ENCODE measurements at places on chromosomes 11 and 22. TPM values are rescaled to one million over a fixed set of nuclear protein-coding genes. Genes with fewer than 3 reads are reported as not detected.

- no peak overlapping the region for H3K4me3 ChIP-seq
- no peaks in the 10 kb centered on the region for H3K27me3 ChIP-seq
- no peaks in the 10 kb centered on the region for H3K36me3 ChIP-seq
- H3K4me1 ChIP-seq: no peaks in the 10 kb centered on the region
Observed at GRCh38 chr11:44519989-44520737, 45.3 kb upstream of the CD82 start.

DNA sequence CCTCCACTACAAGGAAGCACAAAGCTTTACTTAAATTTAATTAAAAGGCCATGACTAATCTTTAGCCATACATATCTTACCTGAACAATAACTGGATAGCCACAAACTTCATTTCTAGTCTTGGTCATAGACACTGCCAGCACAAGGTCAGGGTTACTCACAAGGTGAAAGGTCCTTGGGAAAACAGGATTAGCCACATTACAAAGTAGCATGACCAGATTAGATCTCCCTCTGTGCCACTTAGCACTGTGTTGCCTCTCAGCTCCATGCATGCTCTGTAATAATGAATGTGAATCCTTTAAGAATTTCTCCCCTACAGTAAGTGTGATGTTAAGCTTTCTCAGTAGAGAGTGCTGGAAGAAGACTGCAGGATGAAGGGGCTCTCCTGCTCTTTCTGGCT, 325.1 kb upstream of the MPPED2 start:
- no peak overlapping the region for H3K27ac ChIP-seq
- DNase-seq: no peak
- H3K4me3 ChIP-seq: no peak overlapping the region

Gene AGBL2
- 2.1 TPM for polyA plus RNA-seq

- H3K27ac ChIP-seq: no peak overlapping the region
- H3K36me3 ChIP-seq: no peaks in the 10 kb centered on the region
- no peaks in the 10 kb centered on the region for H3K4me1 ChIP-seq
- H3K27me3 ChIP-seq: no peaks in the 10 kb centered on the region
Observed at GRCh38 chr11:86910592-86910991, 44.6 kb downstream of the FZD4 start.

DNA sequence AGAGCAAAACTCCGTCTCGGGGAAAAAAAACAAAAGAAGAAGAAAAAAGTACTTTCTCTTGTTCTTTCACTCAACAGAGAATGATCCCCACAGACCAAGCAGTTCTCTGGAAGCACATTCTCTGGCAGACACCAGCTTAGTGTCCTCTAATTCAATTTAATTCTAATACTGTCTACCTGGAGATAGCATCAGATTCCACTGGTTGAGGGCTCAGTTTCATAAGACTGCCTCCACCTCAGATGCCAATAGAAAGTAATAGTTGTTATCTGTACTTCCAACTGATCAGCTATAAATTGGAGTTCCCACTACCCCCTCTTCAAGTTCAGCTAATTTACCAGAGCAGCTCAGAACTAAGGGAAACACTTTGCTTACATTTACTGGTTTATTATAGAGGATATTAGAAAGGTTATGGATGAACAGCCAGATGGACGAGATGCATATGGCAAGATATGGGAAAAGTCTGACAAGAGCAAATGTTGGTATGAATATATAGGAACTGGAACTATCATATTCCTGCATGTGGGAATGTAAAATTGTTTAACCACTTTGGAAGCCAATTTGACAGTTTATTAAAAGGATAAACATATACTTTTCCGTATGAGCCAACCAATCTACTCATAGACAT, 64.3 kb downstream of the TMEM135 start:
- no peak overlapping the region for H3K4me3 ChIP-seq
- no peak overlapping the region for H3K27ac ChIP-seq
- H3K27me3 ChIP-seq: no peaks in the 10 kb centered on the region
- H3K36me3 ChIP-seq: no peaks in the 10 kb centered on the region
- H3K4me1 ChIP-seq: peaks cover 3% of the 10 kb centered on the region

- DNase-seq: no peak
- H3K27ac ChIP-seq: no peak overlapping the region
- no peaks in the 10 kb centered on the region for H3K36me3 ChIP-seq
- H3K27me3 ChIP-seq: no peaks in the 10 kb centered on the region
- no peaks in the 10 kb centered on the region for H3K4me1 ChIP-seq
Observed at GRCh38 chr11:80084608-80085007, 643.8 kb upstream of the TENM4 start.

Gene SLC5A4
- not detected for polyA plus RNA-seq

DNA sequence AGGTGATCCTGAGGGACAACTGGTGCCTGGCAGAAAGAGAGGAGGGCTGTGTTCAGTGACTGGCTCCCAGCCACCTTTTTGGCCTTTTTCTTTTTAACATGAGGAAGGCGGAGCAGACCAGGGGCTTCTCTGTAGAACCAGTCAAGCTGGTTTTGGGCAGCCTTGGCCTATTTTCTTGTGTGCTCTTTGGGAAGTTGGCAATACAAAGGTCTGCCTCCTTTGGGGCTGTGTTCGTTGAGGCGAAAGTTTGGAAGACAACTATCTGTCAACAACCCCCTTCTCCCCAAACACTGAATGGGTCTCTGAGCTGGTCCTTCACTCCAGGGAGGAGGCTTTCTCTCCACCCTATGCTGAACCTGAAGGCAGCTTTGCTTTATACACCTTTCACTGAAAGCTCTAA, 8.5 kb downstream of the MARK2 start:
- H3K27ac ChIP-seq: peak overlapping the region; percentile 83
- peak; percentile 77 for DNase-seq
- no peaks in the 10 kb centered on the region for H3K27me3 ChIP-seq
- H3K36me3 ChIP-seq: no peaks in the 10 kb centered on the region
- no peaks in the 10 kb centered on the region for H3K4me1 ChIP-seq

DNA sequence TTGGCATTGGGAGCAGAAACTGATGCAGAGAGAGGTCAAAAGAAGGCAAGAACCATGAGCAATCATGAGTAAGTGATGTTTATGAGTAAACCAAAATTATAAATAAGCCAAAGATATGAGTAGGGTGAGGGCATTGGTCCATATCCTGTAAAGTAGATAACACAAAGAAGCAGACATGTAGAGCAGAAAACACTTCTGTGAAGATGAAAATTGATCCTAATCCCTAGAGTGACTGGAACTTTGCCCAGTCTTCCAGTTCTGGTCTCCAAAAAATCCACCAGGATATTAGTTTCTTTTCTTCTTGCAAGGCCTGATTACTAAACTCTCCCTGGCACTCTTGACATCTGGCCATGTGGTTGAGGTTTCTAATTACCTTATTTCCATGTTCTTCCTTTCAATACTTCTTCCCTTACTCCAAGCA, 13.7 kb upstream of the DRD2 start:
- no peaks in the 10 kb centered on the region for H3K4me1 ChIP-seq
- no peaks in the 10 kb centered on the region for H3K27me3 ChIP-seq
- H3K27ac ChIP-seq: no peak overlapping the region
- DNase-seq: no peak
- no peaks in the 10 kb centered on the region for H3K36me3 ChIP-seq

Gene PRMT3
- 6.8 TPM for polyA plus RNA-seq

DNA sequence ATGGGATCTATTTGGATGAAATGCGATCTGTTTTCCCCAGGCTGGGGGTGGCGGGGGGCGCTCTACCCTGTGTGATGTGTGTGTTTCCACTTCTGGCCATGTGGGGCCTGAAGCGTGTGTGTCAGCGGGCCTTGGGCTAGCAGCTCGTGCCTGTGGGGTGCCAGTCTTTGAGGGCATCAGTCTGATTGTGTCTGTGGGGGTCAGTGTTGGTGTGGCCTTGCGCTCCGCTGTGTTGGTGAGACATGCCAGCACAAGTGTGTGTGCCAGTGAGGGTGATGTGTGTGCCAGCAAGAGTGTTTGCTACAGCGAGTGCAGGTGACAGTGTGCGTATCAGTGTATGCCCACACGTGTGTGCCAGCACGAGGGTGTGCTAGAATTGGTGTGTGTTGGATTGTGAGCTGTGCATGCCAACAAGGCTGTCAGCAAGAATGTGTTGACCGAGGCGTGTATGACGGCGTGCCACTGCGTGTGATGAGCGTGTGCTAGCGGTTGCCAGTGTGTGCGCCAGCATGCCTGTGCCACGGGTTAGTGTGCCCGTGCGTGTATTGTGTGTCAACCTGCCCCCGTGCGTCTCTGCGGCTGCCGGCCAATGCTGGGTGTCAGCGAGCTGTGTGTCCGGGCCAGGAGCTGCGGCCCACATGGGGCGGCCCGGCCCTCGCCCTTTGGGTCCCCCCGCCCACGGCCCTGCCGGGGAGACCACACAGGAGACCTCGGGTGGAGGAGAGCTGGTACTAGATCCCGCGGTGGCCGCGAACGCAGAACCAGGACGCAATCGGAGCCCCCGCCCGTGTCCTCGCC, 519 bp downstream of the ARRB1 start:
- peaks cover 7% of the 10 kb centered on the region for H3K4me1 ChIP-seq
- H3K27me3 ChIP-seq: no peaks in the 10 kb centered on the region
- H3K27ac ChIP-seq: peak overlapping the region; percentile 29
- H3K36me3 ChIP-seq: no peaks in the 10 kb centered on the region

Gene OR52M1
- polyA plus RNA-seq: not detected

- no peak overlapping the region for H3K4me3 ChIP-seq
- peaks cover 8% of the 10 kb centered on the region for H3K4me1 ChIP-seq
- no peaks in the 10 kb centered on the region for H3K36me3 ChIP-seq
- H3K27ac ChIP-seq: no peak overlapping the region
- no peaks in the 10 kb centered on the region for H3K27me3 ChIP-seq
- DNase-seq: no peak
Observed at GRCh38 chr11:86676533-86677154, 4.2 kb upstream of the ME3 start.

DNA sequence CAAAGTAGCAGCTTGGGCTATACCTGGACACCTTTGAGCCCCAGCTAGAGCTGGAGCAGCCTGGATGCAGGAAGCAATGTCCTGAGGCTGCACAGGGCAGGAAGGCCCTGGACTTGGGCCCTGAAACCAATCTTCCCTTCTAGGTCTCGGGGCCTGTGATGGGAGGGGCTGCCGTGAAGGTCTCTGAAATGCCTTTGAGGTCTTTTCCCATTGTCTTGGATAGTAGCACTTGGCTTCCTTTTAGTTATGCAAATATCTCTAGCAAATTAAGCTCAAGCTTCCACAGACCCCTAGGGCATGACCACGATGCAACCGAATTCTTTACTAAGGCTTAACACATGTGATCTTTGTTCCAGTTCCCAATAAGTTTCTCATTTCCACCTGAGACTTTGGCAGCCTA, 40.0 kb downstream of the LINC01488 start:
- no peaks in the 10 kb centered on the region for H3K4me1 ChIP-seq
- DNase-seq: no peak
- H3K27me3 ChIP-seq: no peaks in the 10 kb centered on the region
- no peaks in the 10 kb centered on the region for H3K36me3 ChIP-seq
- H3K4me3 ChIP-seq: no peak overlapping the region

Gene ANO3
- 0.30 TPM for polyA plus RNA-seq

Gene CHST1
- polyA plus RNA-seq: 2.9 TPM

GRCh38 chr11:77085652-77086051, 17.0 kb upstream of the OMP start:
- H3K27ac ChIP-seq: no peak overlapping the region
- H3K4me1 ChIP-seq: peaks cover 30% of the 10 kb centered on the region
- no peak overlapping the region for H3K4me3 ChIP-seq

DNA sequence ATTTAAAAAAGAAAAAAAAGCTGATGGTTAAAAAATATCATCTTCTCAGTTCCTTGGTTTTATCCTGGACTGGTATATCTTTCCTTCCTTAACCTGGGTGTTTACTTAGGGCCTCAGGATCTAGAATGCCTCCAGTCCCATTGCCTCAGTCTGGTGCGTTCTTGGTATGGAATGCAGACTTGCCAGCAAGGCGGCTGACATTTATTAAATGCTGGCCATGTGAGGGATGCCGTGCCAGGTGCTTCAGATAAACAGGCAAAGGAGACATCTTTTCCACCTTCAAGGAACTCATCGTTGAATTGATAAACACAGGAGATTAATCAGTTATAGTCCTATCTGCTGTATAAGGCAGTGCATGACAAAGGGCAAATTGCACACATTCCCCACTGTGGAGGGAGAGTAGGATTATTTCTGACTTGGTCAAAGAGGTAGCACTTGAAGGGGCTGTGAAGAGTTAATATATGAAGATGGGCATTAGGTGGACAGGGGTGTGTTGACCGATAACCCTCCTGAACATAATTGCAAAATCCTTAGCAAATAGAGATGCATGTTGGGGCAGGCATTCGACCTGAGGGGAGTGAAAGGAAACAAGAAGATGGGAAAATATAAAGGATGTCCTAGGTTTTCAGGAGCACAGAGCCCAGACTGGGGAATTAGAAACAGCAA, 54.4 kb downstream of the ALX4 start:
- no peaks in the 10 kb centered on the region for H3K4me1 ChIP-seq
- H3K27me3 ChIP-seq: no peaks in the 10 kb centered on the region
- H3K27ac ChIP-seq: no peak overlapping the region
- H3K4me3 ChIP-seq: no peak overlapping the region

Gene RAPSN
- 0.28 TPM for polyA plus RNA-seq

Gene TEX54
- polyA plus RNA-seq: not detected

- DNase-seq: peak; percentile 43
- H3K27ac ChIP-seq: no peak within 1 kb of the TSS
- no peaks in the 10 kb centered on the region for H3K36me3 ChIP-seq
- no peaks in the 10 kb centered on the region for H3K27me3 ChIP-seq
Observed at GRCh38 chr11:67455054-67455453, at the start of gene CABP4. Gene CABP4, plus strand, starts transcription at chr11:67455354. Its CDS starts 70 bp downstream, at chr11:67455424.

DNA sequence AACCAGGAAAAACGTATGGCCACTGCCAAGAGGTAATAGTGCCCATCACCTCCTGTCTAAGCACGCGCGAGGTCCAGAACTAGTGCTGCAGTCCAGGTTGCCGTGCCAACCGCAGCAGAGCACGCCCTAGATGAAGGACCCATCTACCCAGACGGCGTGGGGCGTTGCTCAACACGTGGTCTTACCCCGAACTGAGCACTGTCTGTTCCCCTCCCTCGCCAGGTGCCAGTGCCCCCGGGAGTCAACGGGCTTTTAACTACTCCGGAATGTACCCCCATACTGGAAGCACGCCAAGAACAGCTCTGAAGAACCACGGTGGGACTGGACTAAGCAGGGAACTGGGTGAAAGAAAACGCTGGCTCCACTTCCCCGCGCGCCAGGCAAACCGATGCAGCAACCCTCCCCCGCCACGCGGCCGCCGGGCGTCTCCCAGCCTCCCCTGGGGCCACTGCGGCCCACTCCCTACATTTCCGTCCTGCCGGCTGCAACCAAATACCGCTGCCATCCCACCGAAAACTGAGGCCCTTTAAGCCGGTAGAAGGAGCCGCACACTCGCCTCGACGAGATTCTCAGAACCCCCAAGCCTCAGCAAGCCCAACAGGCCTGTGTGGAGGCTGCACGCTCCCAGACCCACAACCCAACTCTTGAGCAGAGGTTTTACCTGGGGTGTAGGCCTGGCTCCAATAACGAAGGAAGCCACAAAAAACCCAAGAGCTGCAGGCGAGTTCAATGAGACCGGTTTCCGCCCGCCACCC, at the start of gene HSPA8:
HSPA8 (minus strand) TSS at position 734 of the 755 bp plus-strand sequence. CDS start 812 bp downstream, outside the sequence.
- H3K4me3 ChIP-seq: peak within 1 kb of the TSS; percentile 98
- H3K27me3 ChIP-seq: no peaks in the 10 kb centered on the region
- H3K4me1 ChIP-seq: peaks cover 23% of the 10 kb centered on the region
- H3K27ac ChIP-seq: peak within 1 kb of the TSS; percentile 100

Gene ANO1
- 2.0 TPM for polyA plus RNA-seq
